ENCODE measurements at places on chromosomes 11 and 22.

GRCh38 chr11:123098990-123099389 lies 37.1 kb upstream of the HSPA8 start:
- no peak for DNase-seq

- DNase-seq: no peak
Measured at GRCh38 chr11:5807580-5807979, 1.1 kb upstream of the OR52N2 start.

DNA sequence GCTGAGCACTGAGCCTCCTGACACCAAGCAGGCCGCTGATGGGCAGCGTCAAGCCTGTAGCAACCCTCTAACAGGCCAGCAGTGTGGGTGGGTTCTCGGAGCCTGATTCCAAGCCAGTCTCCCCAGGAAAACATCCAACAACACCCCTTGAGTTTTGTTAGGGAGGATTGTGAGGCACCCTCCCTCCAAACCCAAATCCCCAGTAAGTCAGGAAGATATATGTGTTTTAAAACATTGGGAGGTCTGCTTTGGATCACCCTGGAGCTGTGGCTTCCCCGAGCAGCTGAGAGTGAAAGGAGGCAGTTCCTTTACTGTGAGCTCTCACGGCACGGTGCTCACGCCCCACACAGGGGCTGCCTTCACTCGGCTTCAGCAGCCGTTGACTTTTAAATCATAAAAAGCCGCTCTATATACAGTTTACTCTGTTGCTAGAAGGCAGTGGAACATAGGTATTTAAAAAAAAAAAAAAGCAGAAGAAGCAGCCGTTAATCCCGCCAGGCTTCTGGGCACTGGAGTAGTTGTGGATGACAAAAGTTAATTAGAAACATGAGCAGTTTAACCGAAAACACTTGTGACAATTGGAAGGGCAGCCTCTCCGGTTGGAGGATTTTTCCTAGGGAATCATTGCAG lies 218.6 kb downstream of the NAV2 start:
- DNase-seq: no peak

GRCh38 chr11:81331611-81332235 lies 1401.9 kb downstream of the FAM181B start:
- no peak for DNase-seq

- no peak for DNase-seq
Measured at GRCh38 chr11:70343636-70344035, 54.7 kb upstream of the CTTN start.

DNA sequence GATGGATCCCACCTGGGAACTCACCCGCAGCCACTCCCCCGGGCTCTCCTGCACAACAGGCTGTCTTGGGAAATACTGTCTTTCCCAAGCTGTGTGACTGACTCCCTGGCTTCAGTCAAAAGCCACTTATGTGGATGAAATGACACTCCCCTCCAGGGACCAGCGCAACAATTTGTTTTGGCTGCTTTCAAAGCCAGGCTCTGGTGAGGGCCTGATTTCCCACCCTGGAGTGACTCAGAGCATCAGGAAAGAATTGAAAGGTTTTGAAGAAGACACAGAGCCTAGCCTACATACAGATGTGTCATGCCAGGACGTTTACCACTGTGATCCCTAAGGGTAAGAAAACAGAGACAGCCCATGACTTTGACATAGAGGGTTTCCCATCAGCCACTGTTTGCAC lies 550.5 kb downstream of the MIAT start:
- DNase-seq: no peak

- DNase-seq: peak; percentile 66
Measured at GRCh38 chr22:32473388-32473952, 1.1 kb upstream of the FBXO7 start.

DNA sequence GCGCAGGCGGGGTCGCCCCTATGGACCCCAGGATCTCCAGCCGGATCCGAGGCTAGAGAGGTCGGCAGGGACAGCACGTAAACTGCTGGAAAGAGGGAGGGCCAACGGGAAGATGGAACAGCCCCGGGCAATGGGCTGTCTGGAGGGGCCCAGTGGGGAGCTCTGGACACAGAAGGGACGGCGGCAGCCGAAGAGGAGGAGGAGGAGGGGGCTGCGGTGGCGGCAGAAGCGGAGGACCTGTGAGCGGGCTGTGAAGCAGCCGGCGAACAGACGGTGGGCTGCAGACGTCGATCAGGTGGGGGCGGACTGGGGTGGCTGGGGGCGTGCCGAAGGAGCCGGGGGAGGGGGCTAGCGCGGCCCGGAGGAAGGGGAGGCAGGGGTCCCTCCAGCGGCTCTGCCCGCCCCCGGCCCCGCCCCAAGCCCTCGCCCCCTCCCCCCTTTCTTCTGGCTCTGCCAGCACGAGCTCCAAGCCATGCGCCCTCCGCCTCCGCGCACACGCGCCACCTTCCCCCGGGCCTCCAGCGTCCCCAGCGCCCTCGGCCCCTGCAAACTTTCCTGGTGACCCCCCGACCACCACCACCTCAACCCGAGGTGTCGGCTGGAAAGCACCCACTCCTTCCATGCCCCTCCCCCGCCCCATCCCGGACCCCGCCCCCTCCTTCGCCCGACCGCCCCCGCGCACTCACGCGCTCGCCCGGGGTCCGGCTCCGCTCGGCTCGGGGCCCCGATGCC lies 432 bp downstream of the TNKS1BP1 start:
- DNase-seq: no peak

DNA sequence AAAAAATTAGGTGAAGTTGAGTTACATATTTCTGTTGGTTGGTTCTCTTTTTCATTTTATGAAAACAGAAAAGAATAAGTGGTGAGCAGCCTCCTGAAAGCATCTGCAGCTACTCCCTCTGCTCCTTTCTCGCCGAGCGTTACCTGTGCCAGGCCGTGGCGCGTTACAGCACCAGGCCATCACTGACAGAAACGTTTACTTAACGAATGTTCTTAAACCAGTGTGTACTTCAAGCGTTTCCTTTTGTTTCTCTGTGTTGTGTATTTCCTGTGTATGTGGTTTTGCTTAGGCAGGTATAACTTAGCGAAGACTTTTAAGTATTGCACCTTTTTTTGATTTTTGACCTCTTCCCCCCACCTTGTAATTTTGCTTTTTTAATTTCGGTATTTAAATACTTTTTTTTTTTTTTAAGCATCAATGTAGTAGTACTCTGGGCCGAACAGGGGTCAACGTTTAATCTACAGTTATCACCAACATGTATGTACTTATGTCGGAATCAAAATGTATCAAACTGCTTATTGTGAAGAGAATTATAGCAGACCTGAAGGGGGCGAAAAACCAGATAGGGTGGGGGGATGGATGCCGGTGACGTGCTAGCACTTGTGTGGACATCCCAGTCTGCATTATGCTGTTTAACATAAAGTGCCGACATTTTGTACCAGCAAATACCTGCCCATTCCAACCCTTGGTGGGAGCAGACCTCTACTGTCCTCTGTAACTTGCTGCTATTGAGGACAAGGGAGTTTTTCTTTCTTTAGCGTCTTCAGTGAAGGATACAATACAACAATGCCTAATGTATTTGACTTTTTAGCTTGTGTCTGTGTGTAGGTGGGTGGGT lies 21.6 kb upstream of the ADSL start:
- DNase-seq: no peak

- no peak for DNase-seq
Measured at GRCh38 chr11:100602716-100603115, 84.4 kb upstream of the ARHGAP42 start.

DNA sequence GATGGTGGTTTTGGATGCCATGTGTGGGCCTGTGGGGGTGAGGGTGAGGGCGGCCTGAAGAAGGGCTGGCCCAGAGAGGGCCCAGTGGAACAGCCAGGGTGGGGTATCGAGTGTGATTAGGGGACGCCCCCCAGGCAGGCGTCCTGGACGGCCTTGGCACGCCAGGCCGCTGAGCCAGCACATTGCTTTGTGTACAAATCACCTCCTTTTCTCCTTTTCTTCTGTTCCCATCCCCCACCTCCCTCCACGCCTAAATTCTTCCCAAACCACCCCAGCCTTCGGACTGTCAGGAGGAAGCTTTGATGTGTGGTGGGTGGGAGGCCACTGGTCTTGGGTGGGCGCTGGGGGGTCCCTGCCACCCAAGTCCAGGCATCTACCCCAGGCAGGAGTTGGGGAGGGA lies 7.8 kb upstream of the CD248 start:
- DNase-seq: no peak

DNA sequence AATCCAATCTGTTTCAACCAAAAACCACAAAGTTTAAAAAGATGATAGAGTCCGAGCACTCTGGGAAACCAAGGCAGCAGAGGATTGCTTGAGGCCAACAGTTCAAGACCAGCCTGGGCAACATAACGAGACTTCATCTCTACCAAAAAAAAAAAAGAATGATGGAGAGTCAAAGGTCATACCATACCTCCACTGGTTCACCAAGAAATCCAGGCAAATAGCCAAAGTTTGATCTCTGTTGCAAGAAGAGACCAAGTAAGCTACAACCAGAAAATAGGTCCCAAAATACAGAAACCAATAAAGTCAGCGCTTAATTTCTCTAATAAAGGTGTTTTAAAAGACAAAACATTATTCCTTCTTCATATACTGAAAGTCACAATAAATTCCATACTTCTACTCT lies 13.1 kb downstream of the FAM168A start:
- no peak for DNase-seq

- no peak for DNase-seq
Measured at GRCh38 chr11:44627911-44628729, 62.7 kb downstream of the CD82 start.

DNA sequence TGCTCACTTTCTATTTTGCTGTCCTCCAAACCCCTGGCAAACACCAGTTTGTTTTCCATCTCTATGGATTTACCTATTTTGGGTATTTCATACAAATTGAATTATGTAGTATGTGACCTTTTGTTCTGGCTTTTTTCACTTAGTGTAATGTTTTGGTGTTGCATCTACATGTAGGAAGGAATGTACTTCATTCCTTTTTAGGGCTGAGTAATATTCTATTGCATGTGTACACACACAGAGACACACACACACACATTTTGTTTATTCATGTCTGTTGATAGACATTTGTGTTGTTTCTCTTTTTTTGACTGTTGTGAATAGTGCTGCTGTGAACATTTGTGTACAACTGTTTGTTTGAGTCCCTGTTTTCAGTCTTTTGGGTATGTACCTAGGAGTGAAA lies 90.4 kb downstream of the UVRAG start:
- no peak for DNase-seq

- no peak for DNase-seq
Measured at GRCh38 chr11:76256448-76256847, 50.1 kb upstream of the WNT11 start.

DNA sequence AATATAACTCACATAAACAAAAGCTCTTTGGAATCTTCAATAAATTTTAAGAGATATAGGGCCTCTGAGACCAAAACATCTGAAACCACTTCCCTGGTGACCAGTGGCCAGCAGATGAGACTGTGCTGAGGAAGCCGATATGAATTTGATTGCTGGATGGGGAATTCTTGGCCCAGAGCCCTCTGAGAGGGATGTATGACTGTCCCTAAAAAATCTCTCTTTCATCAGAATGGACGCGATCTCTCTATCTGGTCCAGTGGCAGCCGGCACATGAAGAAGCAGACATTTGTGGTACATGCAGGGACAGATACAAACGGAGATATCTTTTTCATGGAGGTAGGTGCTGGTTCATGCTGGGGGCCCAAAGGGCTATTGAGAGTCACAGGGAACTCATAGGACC lies 37.5 kb downstream of the MYBPC3 start:
- no peak for DNase-seq

DNA sequence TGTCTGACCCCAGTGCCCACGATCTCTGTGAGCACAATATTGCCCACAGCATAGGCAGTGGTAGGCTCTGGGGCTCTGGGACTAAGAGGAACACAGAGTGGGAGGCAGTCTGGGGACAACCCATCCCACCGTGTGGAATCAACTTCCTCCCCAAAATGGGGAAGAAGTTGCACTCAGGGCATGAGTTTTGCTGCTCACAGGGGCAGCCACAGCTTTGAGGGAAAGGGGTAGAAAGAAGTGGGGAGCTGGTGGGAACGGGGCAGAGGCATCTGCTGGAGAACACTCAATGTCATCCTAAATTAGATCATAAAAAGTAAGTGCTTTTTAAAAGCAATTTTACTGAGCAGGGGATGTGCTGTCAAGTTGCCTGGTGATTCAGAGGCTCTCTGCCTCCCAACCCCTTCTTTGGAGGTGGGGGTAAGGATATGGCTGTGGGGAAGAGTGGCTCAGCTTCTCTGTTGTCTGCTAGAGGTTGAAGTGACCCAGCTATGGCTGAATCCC lies 233.8 kb upstream of the NCAM1 start:
- DNase-seq: no peak

GRCh38 chr11:102318469-102318868 lies 1.2 kb downstream of the BIRC3 start:
- DNase-seq: no peak

DNA sequence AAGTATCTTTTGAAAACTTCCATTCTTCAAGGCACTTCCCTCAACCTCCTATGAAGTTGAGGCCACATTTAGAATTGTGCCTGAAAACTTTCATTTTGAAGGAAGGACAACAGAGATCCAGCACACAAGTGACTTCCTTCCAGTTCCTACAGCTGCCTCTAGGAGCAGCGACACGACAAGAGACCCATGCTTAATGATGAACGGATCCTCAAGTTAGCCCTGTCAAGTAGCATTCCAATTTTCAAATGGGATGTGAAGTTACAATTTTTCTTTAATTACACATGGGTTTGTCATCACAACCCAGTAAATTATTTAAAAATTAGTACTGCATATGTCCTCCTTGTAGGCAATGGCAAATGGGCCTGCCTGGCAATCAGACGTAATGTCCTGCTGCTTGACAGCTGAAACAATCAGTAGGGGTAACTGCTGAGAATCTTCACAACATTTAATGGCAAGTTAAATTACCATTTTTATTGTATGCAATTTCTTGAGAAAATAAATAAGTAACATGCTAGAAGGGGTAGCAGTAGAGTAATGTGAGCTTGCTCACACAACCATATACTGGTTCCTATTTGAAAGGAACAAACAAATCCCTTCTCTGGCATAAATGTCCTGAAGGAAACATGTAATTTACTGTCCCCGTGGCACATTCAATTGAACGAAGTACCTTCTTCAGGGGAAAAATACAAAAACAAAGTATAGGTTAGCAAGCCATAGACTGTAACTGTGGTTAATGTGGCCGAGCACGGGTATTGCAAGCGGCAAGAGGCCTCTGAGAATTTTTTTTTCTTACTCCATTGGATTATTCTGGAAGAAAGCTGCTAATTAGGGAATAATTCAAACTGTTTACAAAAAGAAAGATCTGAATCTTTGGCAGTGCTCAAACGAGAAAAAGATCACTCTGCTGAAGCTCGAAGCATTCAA lies 288.3 kb downstream of the CADM1 start:
- no peak for DNase-seq

- no peak for DNase-seq
Measured at GRCh38 chr11:106962995-106963394, 55.3 kb downstream of the GUCY1A2 start.

Measured in kidney capillary endothelial cell (primary cell).